Stimulated activated CD4-positive, alpha-beta T cell treated with anti-CD3 and anti-CD28 coated beads, Interleukin-4, amount 100 ng/mL, for 1 hour (primary cell): ENCODE measurements at places on chromosomes 2 and 18.

- no peak for DNase-seq
These were observed 17.2 kb downstream of the GPC1 start for GRCh38 chr2:240452462-240453256.

- DNase-seq: no peak
These were observed 169.2 kb downstream of the ZFP36L2 start for GRCh38 chr2:43057026-43057741.

DNA sequence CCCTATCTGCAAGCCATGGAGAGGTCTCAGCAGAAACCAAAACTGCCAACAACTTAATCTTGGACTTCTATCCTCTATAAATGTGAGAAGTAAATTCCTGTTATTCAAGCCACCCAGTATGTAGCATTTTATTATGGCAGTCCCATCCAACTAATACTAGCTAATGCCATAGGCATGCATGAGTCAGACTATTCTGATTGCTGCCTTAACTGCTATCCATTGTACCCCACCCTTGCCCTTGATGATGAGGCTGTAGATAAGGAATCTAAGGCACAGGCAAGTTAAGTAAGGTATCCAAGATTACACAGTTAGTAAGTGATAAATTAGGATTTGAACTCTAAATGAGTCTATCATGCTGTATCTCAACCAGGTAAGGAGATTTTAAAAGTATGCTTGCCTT, 223.0 kb downstream of the UBE2E3 start:
- DNase-seq: no peak

DNA sequence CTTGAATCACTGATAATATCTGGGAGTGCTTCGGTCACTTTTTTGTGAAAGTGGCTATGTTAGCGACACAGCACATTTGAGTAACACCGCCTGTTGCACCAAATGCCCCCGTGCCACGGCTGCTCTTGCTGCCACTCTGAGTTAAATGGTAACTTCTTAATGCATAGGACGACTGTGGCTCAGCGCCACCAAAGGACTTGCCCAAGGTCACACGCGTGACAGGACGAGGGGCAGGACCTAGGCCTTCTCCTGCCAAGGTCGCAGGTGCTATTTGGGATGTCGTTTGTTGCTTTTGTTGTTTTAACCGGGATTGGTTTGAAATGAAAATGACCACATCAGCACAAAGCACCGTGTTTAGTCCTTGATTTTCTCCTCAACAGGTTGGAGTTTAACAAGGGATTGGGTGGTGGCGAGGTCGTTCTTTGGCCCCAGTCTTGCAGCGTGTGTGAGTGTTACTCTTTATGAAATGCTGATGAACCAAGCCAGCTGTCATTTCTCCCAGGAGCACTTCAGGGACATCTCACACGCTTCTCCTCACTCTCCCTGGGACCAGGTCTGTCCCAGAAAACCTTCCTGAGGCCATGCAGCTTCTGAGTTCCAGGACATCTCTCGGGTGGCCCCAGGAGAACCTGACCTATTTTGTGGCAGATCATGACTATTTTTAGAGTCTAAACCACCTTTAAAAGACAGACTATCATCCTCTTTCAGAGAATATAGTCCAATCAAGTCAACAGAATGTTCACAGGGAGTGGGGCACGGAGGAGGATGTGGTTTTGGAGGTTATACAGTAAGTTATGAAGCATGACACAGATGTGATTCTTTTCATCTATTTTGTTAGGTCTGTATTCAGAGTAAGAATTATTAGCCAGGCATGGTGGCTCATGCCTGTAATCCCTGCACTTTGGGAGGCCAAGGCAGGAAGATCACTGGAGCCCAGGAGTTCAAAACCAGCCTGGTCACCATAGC, 49.9 kb downstream of the MTCL1 start:
- peak; percentile 10 for DNase-seq

- DNase-seq: peak; percentile 18
These were observed 23.4 kb upstream of the CERS6 start for GRCh38 chr2:168432565-168433186.

GRCh38 chr2:26274058-26274613, 29.4 kb downstream of the HADHB start:
- no peak for DNase-seq

DNA sequence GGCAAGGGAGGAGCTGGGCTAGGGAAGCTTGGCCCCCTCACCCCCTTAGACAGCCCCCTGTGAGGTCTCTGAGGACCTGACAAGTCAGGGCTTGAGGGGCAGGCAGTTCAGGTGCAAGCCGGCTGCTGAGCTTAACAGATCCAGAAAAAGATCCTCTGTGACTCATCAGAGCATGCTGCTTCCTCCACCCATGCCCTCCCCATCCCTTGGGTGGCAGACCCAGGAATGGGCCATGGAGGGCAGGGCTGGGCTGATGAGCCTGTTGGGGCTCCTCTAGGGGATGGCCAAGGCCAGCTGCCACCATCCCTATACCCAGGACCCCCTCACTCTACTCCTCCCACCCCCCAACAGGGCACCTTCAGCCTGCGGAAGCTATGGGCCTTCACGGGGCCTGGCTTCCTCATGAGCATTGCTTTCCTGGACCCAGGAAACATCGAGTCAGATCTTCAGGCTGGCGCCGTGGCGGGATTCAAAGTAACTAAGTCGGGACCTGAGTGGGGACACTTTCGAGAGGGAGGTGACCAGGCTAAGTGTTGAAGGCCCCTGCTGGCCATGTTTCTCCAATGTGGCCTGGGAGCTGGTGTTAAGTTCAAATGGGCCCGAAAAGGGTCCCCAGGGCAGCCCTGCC, 1.9 kb downstream of the SLC11A1 start:
- no peak for DNase-seq

- DNase-seq: no peak
These were observed 100.3 kb upstream of the OTOS start for GRCh38 chr2:240240781-240241180.
